ENCODE measurements at places on chromosomes 4 and X.

- no peak for DNase-seq
Measured at GRCh38 chr4:16116019-16116418, 32.2 kb upstream of the PROM1 start.

GRCh38 chr4:147370473-147370872, 110.4 kb upstream of the EDNRA start:
- no peak for DNase-seq

DNA sequence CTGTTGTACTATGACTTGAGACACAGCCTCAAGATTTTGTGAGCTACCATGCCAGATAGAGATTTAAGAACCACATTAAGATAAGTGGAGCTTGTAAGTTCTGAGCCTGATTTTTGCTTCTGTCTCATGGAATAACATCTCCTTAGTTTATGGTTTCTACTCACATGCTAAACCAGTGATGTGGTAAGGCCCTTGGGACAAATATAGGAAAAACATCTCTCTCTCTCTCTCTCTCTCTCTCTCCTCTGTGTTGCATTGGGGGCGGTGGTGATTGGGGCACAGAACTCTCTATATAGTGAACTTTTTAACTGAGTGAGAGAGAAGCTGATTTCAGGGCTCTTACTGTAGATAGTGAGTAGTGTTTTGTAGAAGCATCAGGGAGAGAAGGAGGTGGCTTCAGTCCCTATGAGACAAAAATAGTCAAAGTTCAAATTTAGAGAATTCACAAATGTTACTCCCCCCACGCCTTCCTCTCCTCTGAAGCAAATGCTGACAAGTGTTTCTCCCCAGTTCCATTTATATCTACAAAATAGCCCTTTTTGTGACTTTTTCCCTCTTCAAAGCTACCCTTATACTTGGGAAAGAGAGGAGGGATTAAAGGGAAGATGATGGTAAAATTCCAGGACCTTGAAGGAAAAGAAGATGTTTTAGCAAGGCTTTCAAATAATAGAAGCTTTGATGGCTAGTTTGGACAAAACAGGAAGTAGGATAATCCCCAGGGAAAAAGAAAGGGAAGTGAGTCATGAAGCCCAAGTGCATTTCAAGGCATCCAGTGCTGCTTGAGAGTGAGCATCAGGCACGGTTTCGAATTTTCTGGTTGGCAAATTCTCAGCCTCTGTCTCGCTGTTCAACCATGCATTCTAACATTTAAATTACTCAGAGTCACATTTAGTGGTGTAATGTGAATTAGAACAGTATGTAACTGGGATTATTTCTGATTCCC, 134.3 kb upstream of the AP1S2 start:
- no peak for DNase-seq

DNA sequence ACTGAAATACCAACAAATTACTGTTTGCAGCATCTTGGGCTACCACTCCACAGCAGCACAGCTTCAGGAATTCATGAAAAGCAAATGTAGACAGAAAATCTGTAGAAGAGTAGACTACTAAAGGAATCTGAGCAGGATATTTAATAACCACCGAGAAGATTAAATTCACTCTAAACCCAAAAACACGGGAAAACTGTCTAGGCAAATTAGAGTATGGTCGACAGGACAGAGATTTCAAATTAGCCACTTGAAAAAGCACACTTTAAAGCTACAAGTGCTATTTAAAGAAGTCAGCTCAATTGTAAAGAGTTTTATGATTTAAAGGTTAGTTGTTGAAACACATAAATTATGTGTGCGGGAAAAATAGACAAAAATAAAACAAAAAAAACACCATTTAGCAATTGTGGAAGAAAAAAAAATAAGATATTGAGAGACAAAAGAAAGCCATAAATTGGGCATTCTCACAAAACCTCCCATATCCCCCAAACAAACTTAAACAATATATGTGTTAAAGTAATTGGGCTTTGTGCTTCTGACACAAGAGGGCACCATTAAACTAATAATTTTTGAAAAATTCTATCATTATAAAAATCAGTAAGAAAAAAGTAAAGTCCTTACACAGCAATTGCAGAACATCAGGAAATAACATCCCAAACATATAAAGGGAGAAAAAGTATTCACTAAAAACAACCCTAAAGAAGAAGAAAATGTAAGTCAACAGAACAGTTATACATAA, 880.8 kb downstream of the TECRL start:
- no peak for DNase-seq

DNA sequence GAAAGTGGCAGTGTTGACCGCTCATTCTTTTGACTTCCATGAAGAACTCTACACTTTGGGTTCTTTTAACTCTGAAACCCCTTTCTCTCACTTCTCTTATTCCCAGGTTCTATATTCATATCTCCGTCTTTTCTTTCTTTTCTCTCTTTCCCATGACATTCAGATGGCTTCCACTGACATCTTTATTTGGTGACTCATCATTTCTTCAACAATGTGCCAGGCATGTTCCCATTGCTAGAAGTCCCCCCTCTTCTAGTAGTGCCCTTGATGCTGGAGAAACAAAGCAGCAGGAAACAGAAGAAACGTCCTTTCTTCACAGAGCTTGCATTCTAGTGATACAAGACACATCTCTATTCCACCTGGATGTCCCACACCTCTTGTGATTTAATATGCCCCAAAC, 33.3 kb downstream of the PKD2 start:
- no peak for DNase-seq

DNA sequence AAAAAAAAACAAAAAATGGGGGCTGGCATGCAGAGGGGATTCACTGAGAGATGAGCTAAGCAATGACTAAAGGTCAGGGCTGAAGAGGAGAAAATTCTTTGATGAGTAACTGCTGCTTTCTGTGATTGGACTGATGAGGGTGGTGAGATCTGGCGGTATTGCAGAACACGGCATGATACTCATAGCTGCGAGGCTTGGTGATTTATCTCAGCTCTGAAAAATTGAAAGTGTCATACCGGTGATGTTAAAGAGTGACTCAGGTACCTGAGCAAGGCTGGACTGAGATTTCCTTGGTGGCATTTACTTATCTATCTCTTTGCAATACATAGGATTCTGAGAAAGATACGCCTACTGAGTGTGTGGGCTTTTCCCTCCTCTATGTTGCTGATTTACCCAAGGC, 204.1 kb upstream of the DDX53 start:
- DNase-seq: no peak

GRCh38 chrX:19057856-19058255, 64.4 kb downstream of the ADGRG2 start:
- no peak for DNase-seq

DNA sequence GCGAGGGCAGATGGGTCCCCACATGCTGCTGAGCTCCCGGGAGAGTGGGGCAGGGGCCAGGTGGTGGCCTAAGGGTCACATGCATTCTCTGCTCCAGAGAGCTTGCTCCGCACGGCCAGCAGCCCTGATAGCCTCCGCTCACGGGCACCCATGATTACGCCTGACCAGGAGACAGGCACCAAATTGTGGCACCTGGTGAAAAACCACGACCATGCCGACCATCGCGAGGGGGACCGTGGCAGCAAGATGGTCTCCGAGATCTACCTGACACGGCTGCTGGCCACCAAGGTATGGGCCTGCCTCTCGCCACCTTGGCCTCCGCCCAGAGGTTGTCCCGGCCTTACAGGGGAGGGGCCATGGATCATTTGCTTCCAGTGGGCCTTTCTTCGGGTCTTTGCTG, 9.2 kb downstream of the LAGE3 start:
- DNase-seq: no peak

- DNase-seq: no peak
Measured at GRCh38 chrX:150573702-150574101, 5.3 kb downstream of the MTM1 start.

GRCh38 chr4:2091990-2092668, 33.0 kb downstream of the NAT8L start:
- DNase-seq: no peak

GRCh38 chrX:48508400-48509244, at the start of gene PORCN:
Gene PORCN, plus strand, starts transcription at chrX:48508992. Its CDS starts 829 bp downstream, at chrX:48509821.
- peak; percentile 60 for DNase-seq
